ENCODE measurements at places on chromosomes 12 and 14.
A peak's percentile ranks its signal among the peaks of the same experiment; 100 is the strongest.

DNA sequence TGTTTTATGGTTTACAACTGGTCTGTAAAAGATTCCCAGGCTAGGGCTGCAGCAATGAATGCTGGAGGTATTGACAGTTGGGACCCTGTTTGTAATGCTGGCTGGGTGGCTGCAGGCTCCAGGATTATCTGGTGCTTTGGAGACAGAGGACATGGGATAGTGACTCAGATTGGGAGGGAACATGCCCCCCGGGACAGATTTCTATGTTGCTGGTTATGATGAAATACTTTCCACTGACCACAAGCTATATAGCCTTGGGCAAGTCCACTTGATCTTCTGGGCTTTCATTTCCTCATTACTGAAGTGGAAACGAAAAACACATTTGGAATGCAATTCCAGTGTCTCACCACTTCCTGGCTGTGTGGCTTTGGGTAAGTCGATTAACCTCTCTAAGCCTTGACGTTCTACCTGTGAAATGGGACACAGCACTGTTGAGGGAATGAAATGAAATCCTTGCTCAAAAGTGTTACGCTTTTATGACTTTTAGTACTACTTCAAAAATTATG lies 6.3 kb upstream of the TPCN1 start:
- peak; percentile 99 for DNase-seq

GRCh38 chr12:9856894-9857293 lies 12.3 kb downstream of the CLEC2B start:
- DNase-seq, result peak; percentile 39

- DNase-seq, result peak; percentile 82
Observed at GRCh38 chr12:68611094-68611805, 551 bp downstream of the RAP1B start.

GRCh38 chr14:76776428-76777251 lies 15.4 kb downstream of the VASH1 start:
- DNase-seq, result peak; percentile 53

GRCh38 chr14:44497148-44497547 lies 9.9 kb downstream of the FSCB start:
- DNase-seq, result no peak

Measured in inflammatory macrophage treated with lipopolysaccharide for 4 hours (primary cell).